HFFc6 (cell line): ENCODE measurements at places on chromosomes 4 and X.
A peak's percentile ranks its signal among the peaks of the same experiment; 100 is the strongest.

- DNase-seq, result peak; percentile 1
Observed at GRCh38 chrX:120251471-120252011, 929 bp downstream of the ZBTB33 start.

DNA sequence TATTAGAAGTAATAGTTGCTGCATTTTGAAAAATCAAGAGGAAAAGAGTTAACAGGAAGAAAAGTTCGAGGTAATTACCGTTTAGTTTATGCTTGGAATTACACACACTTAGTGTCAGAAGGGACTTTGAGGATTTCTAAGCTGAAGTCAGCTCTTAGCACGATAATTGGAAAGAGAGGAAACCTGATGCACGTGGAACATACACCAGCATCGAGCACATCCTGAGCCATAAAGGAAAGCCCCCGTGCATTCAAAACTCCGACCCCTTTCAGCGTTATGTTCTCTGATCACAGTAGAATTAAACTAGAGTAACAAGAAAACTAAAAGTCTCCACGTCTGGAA lies 400 bp upstream of the PAQR3 start:
- no peak for DNase-seq

- no peak for DNase-seq
Observed at GRCh38 chrX:151009582-151009981, 26.4 kb downstream of the HMGB3 start.

- DNase-seq, result no peak
Observed at GRCh38 chr4:26909369-26909768, 48.7 kb downstream of the STIM2 start.

DNA sequence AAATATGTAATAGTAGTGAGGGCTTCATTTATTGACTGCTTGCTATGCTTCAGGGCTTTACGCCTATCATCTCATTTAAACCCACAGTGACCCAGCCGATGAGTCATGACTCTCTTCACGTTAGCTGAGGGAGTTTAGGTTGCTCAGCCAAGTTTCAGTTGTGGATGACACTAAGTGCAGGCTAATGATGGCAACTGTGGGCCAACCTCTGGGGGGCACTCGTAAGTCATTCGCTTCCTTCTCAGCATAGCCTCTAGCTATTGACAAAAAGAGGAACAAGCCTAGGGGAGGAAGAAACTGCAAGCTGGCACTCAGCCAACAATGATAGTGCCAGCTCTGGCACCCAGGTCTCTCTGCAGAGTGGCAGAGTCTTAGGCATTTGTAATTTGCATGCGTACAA lies 325.0 kb downstream of the ARHGAP10 start:
- peak; percentile 62 for DNase-seq

DNA sequence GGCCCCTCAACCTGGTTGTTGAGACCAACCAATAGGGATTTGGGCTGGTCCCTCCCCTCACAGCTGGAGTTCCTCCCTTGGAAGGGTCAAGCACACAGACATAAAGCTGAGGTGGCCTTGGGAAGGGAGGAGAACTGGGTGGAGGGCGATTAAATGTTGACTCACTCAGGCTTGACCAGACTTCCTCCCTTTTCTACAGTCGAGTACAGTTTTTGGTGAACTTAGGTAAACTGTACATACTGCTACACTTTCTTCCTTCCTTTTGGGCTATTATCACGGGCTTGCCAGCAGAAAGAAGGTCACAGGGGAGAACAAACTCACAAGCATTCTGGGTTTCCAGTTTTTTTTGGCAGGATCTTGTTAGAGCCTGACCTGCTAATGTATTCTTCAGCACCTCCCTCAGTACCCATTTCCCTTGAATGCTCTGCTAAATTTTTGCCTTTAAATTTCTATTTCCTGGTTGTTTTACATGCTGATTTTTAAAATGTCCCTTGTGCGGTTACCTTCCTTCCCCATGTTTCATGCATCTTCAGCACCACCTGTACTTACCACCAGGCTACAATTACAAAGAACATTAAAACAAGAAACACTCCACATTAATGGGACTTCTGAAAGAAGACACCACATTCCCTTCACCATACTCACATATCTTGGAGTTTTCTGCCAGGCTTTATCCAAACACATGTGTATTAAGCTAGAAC lies 135.2 kb upstream of the RASGEF1B start:
- DNase-seq, result no peak

GRCh38 chrX:56219700-56220099 lies 12.5 kb upstream of the KLF8 start:
- no peak for DNase-seq

DNA sequence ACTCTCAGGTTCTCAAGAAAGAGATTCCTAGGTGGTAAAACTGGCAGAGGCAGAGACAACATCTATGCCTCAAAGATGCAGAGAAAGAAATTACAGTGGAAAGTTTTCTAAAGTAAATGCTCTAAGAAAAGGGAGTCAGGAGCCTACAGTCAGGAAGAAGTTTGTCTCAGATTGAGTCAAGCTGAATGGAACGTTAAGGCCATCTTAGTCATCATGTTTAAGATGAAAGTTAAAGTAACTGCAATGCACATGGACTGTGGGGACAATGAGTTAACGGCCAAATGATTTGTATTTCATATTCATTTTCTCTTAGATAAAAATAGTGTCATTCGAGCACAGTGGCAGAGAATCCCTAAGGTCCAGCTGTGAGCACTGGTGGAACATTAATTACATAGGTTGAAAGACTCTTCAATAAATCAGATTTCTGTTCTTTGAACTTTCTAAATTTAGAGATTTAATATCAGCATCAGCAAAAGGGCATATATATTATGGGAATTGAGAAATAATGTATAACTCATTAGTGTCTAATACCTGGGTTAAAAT lies 384.6 kb downstream of the DTHD1 start:
- DNase-seq, result no peak

DNA sequence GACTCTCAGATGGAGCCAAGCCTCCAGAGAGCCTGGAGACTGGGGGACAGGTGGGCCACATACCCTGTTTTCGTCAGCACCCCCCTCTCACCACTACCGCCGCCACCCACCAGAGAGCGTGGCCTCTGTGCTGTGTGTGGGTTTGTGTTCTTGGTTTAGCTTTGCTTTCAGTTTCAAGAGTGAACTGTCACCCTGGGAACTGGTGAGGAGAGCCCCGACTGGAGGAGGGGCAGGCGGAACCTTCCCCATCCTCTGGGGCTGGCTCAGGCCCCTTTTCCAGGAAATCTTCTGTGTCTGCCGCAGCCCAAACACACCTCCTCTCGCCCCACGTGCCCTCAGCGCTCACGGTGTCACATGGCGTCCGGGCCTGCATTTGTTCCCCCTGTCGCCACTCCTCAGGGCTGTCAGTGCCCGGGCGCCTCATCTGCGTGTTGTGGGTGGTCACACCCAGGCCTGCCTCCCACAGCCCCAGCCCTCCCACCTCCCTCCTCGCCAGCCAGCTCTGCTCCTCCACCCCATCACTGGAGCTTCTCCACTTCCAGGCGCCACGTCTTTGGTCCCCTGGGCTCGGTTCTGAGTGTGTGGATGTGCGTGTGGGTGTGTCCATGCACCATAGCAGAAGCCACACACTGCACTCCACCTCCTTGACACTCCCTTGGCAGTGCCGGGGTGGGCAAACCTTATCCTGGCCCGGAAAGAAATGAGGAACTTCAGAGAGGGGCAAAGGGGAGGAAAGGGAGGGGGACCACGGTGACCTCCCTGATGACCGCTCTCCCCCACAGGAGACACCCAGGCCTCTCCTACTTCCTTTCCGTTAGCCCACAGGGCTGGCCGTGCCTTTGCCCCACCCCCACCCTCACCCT lies 27.8 kb downstream of the ELF4 start:
- no peak for DNase-seq

- DNase-seq, result no peak
Observed at GRCh38 chrX:127112726-127113125, 293.2 kb downstream of the PRR32 start.

DNA sequence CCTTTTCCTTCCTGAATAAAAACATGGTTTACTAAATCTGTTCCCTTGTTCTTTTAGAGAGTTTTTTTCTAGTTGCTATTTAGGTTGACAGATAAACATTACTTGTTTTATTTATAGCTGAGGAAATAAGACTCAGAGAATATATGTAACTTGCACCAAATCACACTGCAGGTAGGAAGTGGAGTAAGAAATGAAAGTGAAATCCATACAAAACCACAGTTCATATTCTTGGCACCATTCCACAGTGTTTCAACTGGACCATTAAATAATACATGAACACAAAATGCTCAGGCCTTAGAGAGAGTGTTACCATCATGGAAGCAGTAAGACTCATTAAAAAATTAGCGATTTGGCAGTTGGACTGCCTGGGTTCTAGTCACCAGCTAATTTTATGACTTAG lies 326.9 kb upstream of the SLIT2 start:
- DNase-seq, result no peak

DNA sequence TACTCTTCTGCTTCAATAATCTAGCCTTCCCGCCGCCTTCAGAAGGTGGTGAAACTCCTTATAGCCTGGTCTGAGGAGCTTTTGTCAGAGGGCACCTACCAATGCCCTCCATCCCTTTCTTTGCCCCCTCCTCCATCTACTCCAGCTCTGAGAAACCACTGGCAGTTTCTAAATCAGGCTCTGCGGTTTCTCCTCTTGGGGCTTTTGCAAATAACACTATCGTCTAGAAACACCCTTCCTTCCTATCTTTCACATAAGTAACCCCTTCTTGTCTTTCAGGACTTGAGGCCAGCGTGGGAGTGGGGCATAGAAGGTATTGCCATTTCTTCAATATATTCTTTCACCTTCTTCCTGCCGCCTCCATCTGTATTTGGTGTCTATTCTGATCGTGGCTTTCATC lies 1.2 kb upstream of the EFHC2 start:
- no peak for DNase-seq

- no peak for DNase-seq
Observed at GRCh38 chrX:40684092-40684491, 36.7 kb upstream of the CXorf38 start.

DNA sequence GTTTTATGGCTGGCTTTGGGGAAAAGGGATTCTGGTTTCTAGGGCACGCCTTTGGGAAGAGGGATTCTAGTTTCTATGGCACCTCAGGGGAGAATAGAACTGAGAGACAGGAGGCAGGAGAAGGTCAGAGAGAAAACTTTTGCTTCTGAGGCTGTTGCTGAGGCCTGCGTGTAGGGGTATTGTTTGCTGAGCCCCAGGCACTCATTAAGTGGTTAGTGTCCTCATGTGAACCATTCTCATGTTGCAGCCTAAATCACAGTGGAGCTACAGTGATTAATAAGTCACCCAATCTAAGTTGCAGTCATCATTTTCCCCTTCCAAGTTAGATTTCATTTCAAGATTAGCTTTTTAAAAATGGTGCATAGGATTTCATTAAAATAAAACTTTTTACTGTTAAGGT lies 29.0 kb downstream of the VCX3A start:
- no peak for DNase-seq

- DNase-seq, result no peak
Observed at GRCh38 chr4:68109868-68110267, 19.8 kb downstream of the TMPRSS11F start.

DNA sequence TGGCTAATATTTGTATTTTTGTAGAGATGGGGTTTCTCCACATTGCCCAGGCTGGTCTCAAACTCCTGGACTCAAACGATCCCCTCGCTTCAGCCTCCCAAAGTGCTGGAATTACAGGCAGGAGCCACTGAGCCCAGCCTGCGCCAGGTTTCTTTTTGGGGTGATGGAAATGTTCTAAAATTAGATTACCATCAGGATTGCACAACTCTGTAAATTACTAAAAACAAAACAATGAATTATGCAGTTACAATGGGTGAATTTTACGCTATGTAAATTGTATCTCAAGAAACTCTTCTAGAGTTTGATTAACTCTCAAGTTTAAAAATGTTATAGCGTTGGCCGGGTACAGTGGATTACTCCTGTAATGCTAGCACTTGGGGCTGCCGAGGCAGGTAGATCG lies 118.9 kb upstream of the TBL1X start:
- no peak for DNase-seq

DNA sequence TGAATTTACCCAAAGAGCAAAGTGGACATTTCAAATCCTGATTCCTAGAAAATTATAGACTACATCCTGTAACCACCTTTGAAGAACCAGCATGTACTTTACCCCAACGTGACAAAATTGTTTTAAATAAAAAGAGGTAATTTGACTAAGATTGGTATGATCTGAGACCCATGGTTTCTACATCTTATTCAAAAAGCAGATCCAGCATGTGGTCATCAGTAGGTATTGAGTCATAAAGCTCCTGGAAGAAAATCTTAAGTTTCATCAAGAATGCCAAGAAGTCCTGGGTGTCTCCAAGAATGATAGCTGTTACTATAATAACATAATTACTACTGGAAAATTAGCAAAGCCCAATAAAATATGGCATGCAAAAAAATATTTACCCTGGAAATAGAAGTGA lies 61.8 kb downstream of the NFKB1 start:
- DNase-seq, result no peak

DNA sequence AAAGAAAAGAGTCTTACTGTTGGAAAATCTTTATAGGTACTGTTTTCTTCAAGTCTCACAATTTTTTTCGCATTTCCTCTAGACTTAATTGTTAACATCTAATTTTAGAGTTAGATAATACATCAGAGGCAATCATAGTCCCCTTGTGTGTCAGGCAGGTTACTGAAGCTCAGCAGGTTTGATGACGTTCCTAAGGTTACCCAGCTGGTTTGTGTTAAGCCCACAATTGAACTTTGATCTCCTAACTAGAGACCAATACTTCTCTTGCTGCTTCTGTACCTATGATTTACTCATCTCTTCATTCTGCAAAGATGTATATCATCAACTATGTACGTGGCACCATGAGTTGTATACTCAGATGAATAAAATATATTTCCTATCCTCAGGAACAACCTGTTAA lies 131.6 kb upstream of the STIM2 start:
- DNase-seq, result no peak

- no peak for DNase-seq
Observed at GRCh38 chr4:178937130-178937529, 1494.9 kb upstream of the AGA start.

DNA sequence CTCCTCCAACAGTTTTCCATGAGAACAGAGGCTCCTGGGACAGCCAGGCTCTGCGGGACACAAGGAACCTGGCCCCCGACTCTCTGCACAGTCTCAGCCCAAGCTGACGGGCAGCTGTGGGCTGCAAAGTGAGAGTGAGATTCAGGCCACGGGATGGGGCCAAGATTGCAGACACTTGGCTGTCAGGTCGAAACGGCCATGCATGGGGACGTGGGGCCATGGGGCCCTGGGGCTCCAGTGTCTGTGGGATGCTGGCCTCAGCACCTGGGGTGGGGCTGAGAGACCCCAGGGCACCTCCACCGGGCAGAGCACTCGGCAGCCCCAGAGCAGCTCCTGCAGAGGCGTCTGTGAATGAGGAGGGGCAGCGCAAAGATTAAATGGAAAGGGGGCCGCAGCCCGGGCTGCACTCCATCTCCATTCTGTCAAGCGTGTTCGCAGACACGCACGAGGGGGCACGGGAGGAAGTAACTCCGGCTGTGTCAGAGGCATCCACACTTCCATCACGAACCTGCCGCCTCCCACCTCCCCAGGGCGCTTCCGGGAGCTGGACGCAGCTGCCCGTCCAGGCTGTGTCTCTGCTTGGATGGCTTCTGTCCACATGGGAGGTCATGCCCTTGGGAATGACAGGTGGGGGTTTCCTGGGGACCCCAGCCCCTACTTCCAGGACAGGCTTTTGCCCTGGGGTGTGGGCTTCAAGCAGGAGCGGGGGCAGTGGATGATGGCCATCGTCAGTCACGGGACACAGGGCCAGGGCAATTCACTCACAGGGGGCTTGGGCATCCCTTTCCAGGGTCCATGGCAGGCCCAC lies 82.8 kb upstream of the NKX1-1 start:
- no peak for DNase-seq
